Activated naive CD8-positive, alpha-beta T cell treated with anti-CD3 and anti-CD28 coated beads, Interleukin-2, amount 10 ng/mL, durations not matched to agents 7 days and 5 days (primary cell): ENCODE measurements at places on chromosomes 2 and 18. TPM values are rescaled to one million over a fixed set of nuclear protein-coding genes. Genes with fewer than 3 reads are reported as not detected.

The TXNDC2 gene
- total RNA-seq = not detected

The IL1R1 gene
- not detected for total RNA-seq

The C2orf78 gene
- total RNA-seq = not detected

The GAL3ST2 gene
- 0.43 TPM for total RNA-seq

The NT5C1B gene
- not detected for total RNA-seq

The CCDC150 gene
- 8.4 TPM for total RNA-seq

The C2orf80 gene
- total RNA-seq = not detected

The TRABD2A gene
- 85.5 TPM for total RNA-seq

The ST6GAL2 gene
- not detected for total RNA-seq

The ERFE gene
- not detected for total RNA-seq
